Fibroblast of the aortic adventitia (primary cell): ENCODE measurements at places on chromosomes 5 and 9. TPM values are rescaled to one million over a fixed set of nuclear protein-coding genes. Genes with fewer than 3 reads are reported as not detected.

The SLC25A2 gene
- total RNA-seq, result 0.72 TPM in 1 of 2 replicates, not detected in the other

The LECT2 gene
- not detected in 2 replicates for total RNA-seq

The CTSV gene
- 0.18 TPM in 1 of 2 replicates, not detected in the other for total RNA-seq

The LCN12 gene
- not detected in 2 replicates for total RNA-seq

The PCDHGA1 gene
- 0.90 and 1.4 TPM in 2 replicates for total RNA-seq

The SLIT3 gene
- total RNA-seq, result 52.5 and 65.3 TPM in 2 replicates

The ARHGEF28 gene
- total RNA-seq, result 10.1 and 26.2 TPM in 2 replicates

The ARHGEF39 gene
- 3.9 TPM in 1 of 2 replicates, not detected in the other for total RNA-seq

The LYSMD3 gene
- 8.2 and 25.8 TPM in 2 replicates for total RNA-seq

The CDH18 gene
- total RNA-seq, result 2.2 and 16.6 TPM in 2 replicates

The OR13F1 gene
- not detected in 2 replicates for total RNA-seq

The NDST1 gene
- total RNA-seq, result 36.2 and 39.3 TPM in 2 replicates

The AP3S1 gene
- 109 and 237 TPM in 2 replicates for total RNA-seq

The IL11RA gene
- total RNA-seq, result 23.8 and 26.7 TPM in 2 replicates

The ANKRD31 gene
- total RNA-seq, result 0.16 and 0.18 TPM in 2 replicates

- DNase-seq, result no peak
Observed at GRCh38 chr9:68678430-68678829, 26.6 kb upstream of the PIP5K1B start.

GRCh38 chr9:75108571-75108970 is 20.3 kb downstream of the OSTF1 start:
- peak; percentile 61 for DNase-seq

DNA sequence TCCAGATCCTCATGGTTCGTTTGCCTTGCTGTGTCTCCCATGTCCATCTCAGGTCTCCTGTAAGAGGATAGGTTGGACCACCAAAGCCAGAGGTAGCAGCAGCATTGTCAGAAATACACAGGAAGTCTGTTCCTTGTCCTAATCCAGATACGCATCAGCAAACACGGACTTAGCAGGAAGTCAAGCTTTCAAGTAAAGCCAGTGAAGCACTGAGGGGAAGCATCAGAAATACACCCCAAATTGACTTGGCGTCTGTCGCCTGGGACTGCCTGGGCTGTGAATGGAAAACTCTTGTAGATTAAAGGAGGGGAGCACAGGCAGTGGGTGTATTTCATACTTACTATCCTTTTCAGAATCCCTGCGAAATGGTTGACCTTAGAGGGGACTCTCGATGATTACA is 171.3 kb downstream of the PSAT1 start:
- DNase-seq, result no peak

GRCh38 chr5:117336208-117336607 is 761.6 kb upstream of the SEMA6A start:
- no peak for DNase-seq

GRCh38 chr5:58523956-58524355 is 32.7 kb downstream of the GAPT start:
- no peak for DNase-seq

GRCh38 chr5:16936989-16937438 is 926 bp upstream of the MYO10 start:
- DNase-seq, result no peak

DNA sequence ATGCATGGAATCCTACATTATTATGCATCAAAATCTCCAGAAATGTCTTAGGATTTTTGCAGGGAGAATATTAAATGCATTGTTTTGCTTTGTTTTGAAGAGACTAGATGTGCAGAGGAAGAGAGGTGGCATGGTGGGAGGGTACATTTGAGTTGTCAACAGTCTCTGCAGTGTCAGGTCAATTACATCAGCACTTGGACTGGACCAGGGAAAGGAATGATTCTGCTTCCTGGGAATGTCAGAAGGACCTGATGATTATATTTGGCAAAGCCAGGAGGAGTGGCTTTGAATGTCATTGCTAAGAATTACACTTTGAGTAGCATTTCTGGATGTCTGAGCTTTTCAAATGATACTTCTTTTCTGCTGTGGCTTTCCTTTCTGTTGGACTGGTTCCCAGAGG is 17.5 kb upstream of the TMEFF1 start:
- DNase-seq, result peak; percentile 70

DNA sequence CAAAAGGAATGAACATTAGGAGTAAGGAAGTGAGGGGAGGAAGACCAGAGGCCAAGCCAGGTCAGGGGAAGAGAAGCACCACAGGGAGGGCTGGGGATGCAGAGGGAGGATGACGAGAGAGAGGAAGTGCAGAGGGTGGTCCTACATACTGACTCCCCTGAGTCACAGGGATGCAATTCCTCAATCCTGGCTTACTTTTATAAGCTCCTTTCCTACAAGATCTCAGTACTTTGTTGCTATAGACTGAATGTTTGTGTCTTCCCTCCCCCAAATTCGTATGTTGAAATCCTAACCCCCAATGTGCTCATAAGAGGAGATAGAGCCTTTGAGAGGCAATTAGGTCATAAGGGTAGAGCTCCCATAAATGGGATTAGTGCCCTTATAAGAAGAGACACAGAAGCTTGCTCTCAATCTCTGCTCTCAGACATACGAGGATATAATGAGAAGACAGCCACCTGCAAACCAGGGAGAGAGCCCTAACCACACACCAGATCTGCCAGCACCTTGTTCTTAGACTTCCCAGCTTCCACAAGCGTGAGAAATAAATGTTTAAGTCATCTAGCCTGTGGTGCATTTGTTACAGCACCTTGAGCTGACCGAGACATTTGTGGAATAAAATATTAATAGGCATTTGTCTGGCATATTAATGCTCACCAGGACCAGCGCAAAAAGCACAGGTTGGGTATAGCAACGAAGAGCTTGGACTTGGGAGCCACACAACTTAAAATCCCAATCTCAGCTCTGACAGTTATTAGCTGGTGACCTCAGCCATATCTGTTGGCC is 33.4 kb downstream of the GCNT4 start:
- no peak for DNase-seq

GRCh38 chr9:69818750-69819345 is 1.8 kb upstream of the CFAP95 start:
- no peak for DNase-seq

DNA sequence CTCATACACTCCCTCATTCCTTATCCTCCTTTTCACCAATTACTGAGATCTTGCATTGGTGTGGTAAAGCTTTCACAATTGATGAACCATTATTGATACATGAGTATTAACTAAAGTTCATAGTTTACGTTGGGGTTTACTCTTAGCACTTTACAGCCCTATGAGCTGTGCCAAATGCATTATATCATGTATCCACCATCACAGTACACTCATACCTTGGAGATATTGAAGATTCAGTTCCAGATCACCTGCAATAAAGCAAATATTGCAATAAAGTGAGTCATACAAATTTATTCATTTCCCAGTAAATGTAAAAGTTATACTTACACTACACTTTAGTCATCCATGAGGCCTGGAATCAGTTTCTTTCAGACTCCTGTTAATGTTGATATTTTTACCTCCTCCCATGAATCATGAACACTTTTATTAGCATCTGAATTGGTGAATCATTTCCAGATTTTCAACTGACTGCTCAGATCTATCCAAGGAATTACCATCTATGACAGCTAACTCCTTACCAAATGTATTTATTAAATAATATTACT is 546.6 kb upstream of the PTPRD start:
- DNase-seq, result no peak

DNA sequence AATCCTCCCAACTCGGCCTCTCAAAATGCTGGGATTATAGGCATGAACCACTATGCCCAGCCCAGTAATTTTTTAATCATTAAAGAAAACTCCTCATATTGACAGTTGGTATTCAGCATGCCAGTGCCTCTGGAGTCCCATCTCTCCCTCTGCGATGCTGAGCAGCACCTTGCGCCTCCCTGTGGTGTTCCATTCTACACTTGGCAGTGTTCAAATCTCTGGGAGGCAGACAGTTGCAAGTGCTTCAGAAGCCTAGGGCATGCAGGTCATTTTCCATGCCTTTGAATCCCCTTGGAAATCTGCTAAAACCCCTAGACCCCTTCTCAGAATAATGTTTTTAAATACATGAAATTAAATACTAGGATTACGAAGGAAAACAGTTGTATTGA is 41.3 kb downstream of the GARNL3 start:
- DNase-seq, result no peak

GRCh38 chr9:124257844-124258606 is at the start of gene NEK6:
TSS of gene NEK6 (plus strand) at chr9:124257949. CDS start at chr9:124301965, 44,016 bp downstream.
- DNase-seq, result peak; percentile 65

DNA sequence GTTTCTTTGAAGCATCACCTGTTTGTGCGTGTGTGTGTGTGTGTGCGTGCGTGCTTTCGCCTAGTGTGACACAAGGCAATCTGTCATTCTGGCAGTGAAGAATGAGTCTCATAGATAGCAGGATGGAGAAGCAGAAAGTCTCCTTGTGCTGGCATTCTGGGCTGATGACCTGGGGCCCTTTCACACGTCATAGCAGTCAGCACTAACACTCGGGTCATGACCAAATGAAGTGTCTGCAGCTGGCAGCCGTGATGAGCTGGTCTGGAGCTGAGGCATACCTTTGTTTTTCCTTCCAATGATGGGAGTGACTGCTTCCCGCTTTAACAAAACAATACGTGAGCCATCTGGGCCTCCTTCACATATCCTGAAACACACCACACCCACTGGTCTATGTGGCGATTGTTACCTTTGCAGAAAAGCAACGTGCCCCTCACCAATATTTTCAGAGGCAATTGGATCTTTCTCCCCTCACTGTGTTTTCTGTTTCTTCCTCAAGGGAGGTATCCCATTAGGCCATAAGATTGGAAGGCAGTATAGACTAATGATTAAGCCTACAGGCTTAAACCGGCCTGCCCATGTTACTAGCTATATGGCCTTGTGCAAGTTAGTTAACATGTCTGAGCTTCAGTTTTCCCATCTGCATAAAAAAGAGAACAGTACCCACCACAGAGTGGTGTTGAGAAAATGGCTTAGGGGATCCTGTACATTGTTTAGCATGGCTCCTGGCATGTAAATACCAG is 88.8 kb downstream of the SREK1 start:
- DNase-seq, result peak; percentile 28

DNA sequence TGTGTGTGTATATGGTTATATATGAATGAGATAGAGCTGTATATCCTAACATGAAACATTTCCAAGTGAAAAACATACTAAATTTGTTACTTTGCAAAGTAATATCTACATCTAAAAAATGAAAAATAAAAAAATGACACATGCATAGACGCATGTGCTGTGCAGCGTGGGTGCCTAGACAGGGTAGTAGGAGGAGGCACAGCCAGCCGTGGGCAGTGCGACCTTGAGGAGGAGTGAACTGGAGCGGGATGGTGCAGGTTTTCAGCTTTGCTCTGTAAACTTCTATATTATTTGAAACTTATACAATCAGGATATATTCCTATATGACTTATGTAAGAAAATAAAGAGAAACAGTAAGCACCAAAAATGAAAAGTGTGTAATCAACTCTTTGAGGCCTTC is 15.0 kb upstream of the GLRX start:
- no peak for DNase-seq

DNA sequence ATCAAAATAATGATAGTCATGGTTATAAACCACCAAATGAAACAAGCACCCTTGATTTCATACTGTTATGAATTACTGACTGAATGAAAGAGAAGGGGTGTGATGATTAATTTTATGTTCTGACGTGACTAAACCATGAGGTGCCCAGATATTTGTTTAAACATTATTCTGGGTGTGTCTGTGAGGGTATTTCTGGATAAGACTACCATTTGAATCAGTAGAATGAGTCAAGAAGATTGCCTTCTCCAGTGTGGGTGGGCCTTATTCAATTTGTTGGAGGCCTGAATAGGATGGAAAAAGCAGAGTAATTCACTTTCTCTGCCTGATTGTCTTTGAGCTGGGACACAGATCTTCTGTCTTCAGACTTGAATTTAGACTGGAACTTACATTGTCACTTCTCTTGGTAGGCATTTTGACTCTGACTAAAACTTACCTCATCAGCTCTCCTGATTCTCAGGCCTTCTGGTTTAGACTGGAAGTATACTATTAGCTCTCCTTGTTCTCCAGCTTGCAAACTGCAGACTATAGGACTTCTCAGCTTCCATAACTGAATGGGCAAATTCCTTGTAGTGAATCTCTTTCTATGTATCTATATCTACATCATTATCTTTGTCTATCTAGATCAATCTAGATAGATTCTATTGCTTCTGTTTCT is 321.9 kb upstream of the TARS1 start:
- peak; percentile 48 for DNase-seq

- no peak for DNase-seq
Observed at GRCh38 chr5:3325201-3325971, 270.2 kb upstream of the IRX1 start.

GRCh38 chr9:117304549-117304948 is 110.3 kb downstream of the ASTN2 start:
- no peak for DNase-seq

DNA sequence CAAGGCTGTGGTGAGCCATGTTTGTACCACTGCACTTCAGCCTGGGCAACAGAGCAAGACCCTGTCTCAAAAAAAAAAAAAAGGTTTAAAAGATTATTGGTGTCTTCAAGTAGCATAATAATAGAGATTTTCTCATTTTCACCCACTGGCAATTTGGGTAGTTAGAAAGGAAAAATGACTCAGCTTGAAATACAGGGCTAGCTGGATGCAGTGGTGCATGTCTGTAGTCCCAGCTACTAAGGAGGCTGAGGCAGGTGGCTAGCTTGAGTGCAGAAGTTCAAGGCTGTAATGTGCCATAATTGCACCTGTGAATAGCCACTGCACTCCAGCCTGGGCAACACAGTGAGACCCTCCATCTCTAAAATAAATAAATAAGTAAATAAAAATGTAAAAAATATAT is 111.1 kb downstream of the ARRDC3 start:
- DNase-seq, result no peak

DNA sequence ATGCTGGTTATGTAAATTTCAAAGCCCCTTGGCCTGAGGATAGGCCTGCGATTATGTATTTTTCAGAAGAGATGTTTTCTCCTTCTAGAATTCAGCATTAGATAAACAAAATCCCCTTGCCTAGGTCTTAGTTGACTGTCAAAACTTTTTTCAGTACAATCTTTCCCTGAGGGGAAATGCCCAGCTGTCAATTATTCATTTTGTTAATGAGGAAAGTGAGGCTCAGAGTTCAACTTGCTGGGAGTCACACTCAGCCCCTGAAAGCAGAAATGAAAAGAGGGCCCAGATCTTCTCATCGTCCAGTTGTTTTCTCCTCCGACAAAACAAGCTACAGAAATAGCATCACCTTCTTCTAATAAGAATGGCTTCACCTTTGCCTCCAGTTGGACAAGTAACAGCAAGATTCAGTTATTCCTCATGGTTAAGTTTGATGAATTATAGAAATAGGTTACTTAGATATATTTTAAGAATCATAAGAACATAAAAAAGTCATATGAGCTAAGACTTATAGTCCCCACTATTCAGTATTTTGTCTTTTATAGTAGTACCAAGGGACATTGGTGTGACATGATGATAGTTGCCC is 627.1 kb upstream of the WWC1 start:
- DNase-seq, result no peak

GRCh38 chr9:99634186-99634585 is 187.5 kb upstream of the NR4A3 start:
- DNase-seq, result no peak
